ENCODE measurements at places on chromosomes 4 and X. TPM values are rescaled to one million over a fixed set of nuclear protein-coding genes. Genes with fewer than 3 reads are reported as not detected.

- ATAC-seq, result no peak
Observed at GRCh38 chr4:88646528-88647280, 50.9 kb downstream of the NAP1L5 start.

Gene SSX2B
- not detected for total RNA-seq

- no peak for ATAC-seq
Observed at GRCh38 chr4:158290912-158291311, 80.6 kb downstream of the TMEM144 start.

DNA sequence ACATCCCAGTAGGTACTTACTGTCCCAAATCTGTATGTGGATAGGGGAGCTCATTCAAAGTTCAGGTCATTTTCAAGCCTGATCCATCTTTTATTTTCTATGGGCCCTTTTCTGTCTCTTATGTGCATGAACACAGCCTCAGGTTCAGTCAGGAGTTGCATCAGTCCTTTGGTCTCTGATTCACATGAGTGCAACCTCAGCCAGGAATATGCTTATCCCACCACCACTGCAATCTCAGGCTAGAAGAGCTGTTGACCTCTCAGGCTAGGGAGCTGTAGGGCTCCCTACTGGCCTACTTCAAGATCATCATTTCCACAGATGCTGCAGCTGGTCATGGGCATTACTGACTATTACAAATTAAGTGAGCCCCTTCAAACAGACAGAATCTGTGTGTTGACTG, 27.2 kb downstream of the AASDH start:
- ATAC-seq, result no peak

DNA sequence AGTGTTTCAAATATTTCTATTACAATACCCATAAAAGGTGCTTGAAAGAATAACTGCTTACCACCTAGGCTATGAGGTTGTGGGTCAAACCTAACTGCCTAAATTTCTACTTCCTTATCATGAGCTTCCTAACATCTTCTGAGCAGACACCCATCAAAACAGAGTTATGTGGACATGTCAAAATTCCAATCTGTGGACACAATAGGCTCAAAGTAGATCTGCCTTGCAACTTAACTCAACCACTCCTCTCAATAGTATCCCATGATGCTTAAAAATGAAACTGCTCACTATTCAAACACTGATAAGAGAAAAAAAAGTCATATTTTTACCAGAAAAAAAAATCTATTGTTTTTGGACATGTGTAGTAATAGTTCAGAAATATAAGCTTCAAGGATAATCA, 462.7 kb downstream of the INPP4B start:
- ATAC-seq, result no peak

Gene FAM184B
- total RNA-seq, result 0.16 TPM

- ATAC-seq, result no peak
Observed at GRCh38 chr4:34676400-34676799, 1567.9 kb downstream of the ARAP2 start.

DNA sequence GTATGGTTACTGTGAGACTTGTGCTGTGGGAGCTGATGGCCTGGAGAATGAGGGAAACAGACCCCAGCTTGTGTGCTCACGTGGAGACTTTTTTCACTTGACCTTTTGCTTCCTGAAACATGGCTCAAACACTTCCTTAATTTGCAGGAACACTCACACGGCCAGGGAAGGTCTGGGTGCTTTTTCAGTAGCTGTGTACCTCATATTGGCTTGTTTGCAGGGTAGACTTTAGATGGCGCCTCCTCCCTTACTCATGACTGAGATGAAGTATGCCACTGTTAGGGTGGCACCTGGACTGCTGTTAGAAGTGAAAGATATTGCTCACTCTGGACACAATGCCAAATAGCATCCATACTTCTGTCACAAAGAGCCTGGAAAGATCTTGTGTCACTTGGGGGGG, 75.7 kb upstream of the WDR1 start:
- peak; percentile 48 for ATAC-seq

- ATAC-seq, result no peak
Observed at GRCh38 chrX:110415440-110416170, 57.0 kb downstream of the RTL9 start.

DNA sequence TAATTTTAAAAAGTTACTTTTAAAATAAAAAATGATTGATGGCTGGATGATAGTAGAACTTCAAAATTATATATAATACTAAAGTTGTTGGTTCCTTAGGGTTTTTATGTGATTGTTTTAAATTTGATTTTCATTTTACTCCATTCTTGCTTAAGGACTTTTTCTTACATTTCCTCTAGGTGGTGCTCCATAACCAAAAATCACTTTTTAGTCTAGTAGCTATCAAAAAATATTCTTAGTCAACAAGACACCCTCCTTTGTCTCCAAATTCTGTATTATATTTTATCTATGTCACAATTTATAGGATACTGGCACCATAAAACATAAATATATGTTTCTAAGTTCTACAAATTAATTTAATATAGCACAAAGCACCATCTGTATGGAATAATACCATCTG, 67.2 kb upstream of the BRWD3 start:
- no peak for ATAC-seq

DNA sequence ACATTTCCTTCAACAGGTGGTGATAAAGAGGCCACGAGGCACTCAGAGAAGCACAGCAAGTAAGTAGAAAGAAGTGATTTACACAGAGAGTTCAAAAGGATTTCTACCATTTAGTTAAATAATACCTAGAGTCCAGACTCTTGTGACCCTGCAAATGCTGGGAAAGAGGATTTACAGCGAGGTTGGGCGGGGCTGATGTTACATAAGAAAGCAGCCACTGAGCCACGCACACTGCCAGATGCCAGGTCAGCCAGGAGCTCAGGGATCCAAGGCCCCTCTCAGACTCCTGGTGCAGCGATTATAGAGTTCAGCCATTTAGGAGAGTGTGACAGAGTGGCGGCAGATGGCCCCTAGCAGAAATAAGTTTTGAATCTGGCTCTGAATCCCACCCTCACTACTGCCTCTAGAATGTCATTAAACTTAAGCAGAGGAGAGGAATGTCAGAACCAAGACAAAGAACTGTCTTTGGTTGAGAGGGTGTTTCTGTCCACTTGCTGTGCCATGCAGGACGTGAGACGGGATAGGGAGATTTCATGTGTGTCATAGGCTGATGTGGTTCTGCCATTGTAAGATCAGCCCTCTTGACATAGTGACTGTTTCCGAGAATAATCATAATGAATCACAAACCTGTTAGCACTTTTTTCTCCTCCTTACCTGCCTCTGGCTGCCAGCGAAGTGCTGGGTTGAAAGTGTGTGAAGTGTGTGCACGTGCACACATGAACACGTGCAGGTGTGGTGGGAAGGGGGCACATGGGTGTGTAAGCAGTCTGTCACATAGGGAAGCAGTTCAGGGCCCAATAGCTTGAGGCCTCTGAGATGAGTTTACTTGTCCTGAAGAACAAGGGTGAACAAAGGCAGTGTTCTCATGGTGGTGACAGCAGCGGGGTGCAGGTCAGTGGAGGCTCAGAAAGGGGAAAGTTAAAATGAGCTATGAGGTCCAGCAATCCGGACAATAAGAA, 50.1 kb downstream of the MFAP3L start:
- peak; percentile 76 for ATAC-seq

Gene FBXO8
- 21.9 TPM for total RNA-seq

DNA sequence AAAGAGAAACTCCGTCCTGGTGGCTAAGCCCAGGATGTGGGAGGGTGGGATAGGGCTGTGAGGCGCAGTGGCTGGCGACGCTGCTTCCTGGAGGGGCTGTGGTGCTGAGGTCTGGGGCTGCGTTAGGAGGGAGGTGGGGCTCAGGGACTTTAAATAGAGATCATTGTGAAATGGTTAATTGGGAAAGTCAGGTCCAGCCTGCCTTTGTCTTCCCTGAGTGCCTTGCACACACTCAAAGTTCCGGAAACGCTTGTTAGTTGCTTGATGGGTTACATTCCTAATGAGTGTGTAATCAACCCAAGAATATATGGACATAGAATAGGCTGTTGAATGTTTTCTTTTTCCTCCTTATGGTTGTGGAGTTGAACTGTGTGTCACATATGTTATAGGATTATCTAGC, 55.7 kb upstream of the CLDN34 start:
- ATAC-seq, result peak; percentile 83

DNA sequence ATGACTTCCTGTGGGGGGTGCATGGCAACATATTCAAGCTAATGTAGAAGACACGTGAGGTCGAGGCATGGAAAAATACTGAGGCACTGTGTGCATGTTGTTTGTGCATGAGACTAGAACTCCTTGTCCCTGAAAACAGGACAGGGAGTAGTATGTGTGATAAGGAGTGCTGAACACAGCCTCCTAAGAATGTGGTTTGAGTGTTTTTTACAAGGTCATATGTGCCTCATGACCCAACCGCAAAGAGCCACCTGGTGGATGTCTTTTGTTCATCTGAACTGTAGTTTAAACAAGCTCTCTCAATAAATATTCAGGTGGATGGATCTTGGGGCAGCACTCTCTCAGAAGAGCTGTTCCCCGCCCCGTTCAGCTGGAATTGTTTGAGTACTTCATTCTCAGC, 226.6 kb downstream of the NLGN4X start:
- no peak for ATAC-seq

Gene SSX1
- not detected for total RNA-seq

Gene P2RY4
- 0.20 TPM for total RNA-seq
